AG09319 (cell line): ENCODE measurements at places on chromosomes 4 and X.

DNA sequence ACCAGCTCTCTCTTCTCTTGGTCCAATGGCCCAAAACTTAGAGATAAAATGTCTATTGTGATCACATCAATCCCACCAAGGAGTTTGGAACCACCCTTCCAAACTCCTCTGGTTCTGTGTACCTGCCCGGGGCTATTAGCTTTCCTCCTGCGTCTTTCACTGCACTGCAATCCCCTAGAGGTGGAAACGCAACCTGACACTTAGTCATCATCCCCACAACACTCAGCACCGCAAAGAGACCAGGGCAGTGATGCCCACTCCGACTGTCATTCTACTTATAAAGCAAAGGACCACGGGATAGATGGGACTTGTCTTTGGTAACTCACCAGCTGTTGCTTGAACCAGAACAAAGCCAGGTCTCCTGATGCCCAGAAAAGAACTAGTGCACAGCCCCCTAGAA, 22.0 kb downstream of the AFAP1 start:
- DNase-seq, result no peak

GRCh38 chrX:74523870-74524735, 90.3 kb downstream of the RLIM start:
- DNase-seq, result no peak

DNA sequence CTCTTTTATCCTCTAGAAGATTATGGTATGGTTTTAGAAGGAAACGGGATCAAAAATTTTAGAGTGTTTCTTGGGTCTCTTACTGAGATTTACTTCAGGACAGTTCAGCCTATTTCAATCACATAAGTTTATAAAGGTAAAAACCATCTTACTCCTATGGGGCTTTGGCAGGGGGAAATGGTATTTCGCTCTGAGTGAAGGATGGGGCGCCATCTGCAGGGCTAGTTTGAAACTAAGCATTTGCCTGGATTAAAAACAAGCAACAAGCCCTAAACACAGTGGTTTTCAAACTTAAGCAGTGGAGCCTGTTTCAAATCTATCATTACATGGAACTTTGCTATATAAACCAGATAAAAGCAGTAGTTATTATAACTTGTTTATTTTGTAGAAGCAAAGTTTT, 361.5 kb upstream of the FMR1 start:
- DNase-seq, result no peak

DNA sequence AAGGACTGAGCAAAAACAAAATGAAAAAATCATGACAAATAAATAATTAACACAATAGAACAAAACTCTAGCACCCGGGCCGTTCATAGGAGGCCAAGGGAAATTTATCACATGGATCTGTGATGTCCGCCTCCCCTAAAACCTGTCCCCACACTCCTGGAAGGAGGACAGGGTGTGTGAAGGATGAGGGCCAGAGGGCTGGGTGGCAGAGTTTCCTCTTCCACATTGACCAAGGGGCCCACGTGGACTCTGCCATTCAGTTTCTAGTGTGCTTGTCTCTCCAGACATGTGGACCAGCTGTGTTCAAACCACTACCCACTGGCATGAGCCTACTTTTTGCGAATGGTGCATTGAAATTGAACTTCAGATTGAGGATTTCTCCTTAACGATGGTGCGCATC, 6.3 kb downstream of the PRRG3 start:
- DNase-seq, result no peak

GRCh38 chr4:2177443-2178093, 64.4 kb downstream of the HAUS3 start:
- DNase-seq, result no peak

DNA sequence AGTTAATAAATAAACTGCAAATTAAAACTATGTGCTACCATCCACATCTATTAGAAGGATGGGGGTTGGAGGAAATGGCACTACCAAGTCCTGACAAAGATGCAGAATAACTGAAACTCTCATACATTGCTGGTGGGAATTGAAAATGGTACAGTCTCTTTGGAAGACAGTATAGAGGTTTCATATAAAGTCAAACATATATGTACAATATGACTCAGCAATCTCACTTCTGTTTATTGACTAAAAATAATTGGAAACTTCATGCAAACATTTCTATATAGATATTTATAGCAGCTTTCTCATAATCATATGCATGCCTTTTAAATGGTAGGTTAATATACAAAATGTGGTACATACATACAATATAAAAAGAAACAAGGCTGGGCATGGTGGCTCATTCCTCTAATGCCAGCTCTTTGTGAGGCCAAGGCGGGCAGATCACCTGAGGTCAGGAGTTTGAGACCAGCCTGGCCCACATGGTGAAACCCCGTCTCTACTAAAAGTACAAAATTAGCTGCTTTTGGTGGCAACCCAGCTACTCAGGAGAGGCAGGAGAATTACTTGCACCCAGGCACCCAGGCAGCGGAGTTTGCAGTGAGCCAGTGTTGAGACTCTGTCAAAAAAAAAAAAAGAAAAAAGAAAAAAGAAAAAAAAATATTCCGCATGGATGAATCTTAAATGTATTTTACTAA, 225.0 kb upstream of the CXXC4 start:
- no peak for DNase-seq

DNA sequence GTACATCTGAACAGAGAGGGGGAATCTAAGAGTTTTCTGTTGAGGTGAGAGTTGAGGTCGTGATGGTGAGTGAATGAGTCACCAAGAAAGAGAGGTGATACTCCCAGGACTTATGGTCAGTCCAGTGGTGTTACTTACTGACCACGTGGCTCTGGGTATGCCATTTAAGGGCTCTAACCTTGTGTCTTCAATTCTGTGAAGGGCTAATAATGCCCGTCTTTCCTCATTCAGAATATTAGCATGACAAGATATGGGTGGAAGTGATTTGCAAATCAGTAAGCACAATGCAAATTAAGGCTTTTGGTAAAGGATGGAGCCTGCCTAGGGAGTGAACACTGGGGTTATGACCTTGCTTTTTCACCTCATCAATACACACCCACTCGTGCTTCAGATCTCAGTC, 75.2 kb downstream of the COQ2 start:
- no peak for DNase-seq

DNA sequence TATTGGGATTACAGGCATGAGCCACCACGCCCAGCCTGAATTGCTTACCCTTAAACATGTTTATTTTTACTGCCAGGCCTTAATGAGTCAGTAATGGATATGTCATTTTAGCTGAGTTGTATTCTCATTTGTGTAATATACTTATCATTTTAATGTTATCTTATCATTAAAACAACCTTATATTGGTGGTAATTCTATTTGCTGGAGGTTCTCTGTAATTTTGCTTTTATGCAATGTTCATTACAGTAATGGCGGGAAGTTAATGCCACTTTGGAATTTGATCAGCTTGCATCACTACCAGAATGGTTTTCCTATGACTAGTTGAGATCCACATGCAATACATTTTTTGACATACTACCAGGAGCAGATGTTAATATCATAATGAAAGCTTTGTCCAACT, 6.3 kb upstream of the PGAM4 start:
- no peak for DNase-seq

- DNase-seq, result peak; percentile 14
Observed at GRCh38 chr4:575281-576141, 584 bp downstream of the TMEM271 start.

DNA sequence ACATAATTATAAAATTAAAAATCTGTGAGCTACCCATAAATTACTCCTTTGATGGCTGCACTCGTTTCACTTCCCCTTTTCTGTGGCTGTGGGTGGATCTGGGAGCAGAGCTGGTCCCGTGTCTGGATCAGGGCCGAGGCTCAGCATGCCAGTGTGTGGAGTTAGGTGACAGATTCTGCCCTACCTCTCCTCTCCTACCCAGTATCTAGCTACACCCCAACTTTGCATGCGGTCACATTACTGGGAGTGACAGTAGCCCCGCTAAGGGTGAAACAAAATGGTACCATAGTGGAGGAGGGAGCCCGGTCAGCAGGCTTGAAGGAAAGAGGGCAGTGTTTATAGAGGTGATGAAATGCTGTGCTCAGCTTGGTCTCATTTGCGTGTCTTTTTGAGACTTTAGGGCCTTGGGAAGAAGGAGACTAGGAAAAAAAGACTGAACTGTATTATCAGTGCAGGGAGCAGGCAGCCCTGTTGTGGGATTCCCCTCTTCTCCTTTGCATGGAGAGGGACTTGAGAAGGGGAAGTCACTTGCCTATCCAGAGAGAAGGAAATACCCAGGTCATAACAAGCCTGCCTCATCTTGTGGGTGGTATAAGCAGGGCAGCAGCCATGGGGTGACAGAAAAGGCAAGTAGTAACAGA, 48.4 kb downstream of the ARHGAP10 start:
- no peak for DNase-seq

DNA sequence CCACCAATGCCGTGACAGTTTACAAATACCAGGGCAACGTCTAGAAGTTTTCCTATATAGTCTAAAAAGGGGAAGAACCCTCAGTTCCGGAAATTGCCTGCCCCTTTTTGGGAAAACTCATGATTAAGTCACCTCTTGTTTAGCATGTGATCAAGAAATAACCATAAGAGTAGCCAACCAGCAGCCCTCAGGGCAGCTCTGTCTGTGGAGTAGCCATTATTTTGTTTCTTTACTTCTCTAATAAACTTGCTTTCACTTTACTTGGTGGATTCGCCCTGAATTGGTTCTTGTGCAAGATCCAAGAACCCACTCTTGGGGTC, 20.0 kb upstream of the HOPX start:
- no peak for DNase-seq

- no peak for DNase-seq
Observed at GRCh38 chr4:153784166-153784699, 4.7 kb downstream of the SFRP2 start.

DNA sequence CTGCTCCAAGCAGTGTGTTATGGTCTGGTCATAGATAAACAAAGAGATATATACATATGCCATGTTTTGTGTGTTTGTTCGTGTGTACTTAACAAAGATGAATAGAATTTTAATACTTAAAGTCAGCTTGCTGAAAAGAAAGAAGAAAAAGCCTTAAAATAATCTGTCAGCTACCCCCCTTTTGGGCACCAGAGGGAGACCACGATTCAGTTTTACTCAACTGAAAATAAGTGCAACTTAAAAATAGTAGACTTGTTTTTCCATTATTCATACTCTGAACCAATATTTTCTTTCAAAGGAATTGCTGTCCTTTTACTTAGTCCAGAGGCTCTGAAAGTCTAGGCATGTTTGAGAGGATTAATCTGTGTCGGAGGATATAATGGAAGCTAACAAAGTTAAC, 181.7 kb upstream of the AGTR2 start:
- no peak for DNase-seq

- no peak for DNase-seq
Observed at GRCh38 chrX:6666624-6667023, 131.7 kb upstream of the VCX3A start.

DNA sequence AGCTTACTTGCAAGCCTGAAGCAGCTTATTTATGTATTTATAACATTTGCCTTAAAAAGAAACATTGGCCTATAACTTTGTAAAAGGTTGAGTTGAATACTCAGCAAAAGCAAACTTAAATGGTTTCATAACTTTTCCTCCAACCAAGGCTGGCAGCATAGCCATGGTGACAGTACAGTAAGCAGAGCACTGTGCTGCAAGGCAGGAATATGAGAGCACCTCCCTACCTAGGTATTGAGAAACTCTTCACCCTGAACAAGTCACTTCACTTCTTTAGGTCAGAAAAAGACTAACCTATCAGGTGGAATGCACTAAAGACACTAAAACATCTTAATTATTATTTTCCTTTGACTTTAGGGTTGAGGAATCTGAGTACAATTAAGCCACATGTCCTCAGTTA, 63.9 kb upstream of the GYPA start:
- DNase-seq, result no peak

GRCh38 chrX:148609515-148610327, 109.3 kb downstream of the AFF2 start:
- DNase-seq, result no peak

DNA sequence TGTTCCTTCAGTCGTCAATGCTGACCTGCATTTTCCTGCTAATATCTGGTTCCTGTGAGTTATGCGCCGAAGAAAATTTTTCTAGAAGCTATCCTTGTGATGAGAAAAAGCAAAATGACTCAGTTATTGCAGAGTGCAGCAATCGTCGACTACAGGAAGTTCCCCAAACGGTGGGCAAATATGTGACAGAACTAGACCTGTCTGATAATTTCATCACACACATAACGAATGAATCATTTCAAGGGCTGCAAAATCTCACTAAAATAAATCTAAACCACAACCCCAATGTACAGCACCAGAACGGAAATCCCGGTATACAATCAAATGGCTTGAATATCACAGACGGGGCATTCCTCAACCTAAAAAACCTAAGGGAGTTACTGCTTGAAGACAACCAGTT, 12.6 kb downstream of the TLR8 start:
- DNase-seq, result no peak

DNA sequence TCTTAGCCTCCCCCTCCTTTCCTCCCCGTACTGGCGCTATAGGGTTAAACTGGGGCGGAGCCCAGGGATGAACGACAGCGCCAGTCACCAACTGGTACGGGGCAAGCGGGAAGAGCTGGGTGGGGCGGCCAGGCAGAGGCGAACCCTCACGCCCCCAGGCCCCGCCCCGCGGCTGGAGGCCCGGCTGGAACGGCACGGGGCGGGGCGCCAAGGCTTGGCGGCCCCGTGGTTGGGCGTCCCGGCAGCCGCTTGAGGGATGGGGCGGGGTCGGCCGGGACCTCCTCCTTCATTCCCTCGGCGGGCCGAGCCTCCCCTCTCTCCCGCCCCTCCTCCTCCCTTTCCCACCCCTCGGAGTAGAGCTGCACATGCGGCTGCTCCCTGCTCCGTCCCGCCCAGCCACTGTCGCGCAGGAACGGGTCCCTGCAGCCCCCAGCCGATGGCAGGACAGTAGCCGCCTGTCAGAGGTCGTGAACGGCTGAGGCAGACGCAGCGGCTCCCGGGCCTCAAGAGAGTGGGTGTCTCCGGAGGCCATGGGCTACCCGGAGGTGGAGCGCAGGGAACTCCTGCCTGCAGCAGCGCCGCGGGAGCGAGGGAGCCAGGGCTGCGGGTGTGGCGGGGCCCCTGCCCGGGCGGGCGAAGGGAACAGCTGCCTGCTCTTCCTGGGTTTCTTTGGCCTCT, at the start of gene EDA:
TSS of gene EDA (plus strand) at position 335 of the 678 bp plus-strand sequence.
- peak; percentile 29 for DNase-seq
